Posterior vena cava (tissue), 2 donors: ENCODE measurements at places on chromosomes 5 and 9.
A peak's percentile ranks its signal among the peaks of the same experiment; 100 is the strongest.

DNA sequence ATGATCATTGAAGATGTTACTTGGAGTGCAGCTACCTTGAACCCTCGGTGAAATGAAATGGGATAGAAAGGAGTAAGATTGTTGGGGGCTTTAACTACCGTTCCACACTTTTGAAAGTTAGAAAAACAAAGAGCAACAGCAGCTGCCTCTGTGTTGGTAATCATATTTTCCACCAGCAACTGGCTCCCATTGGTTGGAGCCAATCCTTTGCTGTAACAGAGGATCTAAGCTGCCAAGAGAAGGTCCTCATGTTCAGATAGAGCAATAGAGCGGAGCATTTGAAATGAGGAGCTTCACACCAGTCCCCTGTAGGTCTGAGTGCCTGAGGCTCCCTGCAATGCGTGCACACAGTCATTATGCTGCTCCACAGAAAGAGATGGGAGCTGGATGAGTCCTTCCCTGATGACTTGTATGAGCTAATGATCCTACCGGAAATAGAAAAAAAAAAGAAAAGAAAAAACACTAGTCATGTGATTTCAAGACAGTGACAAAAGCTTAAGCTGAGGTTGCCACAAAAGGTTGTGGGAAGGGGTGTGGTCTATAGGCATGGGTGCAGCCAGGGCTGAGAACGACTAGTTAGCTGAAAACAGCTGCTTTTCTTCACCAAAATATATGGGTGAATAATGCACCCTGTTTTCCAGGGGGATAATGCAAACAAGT is 300.7 kb downstream of the MLLT3 start:
- no peak for DNase-seq

GRCh38 chr9:135920256-135920930 is 13.0 kb upstream of the CAMSAP1 start:
- DNase-seq, result peak; percentile 46

- DNase-seq, result no peak
These were observed 78.9 kb downstream of the SEMA4D start for GRCh38 chr9:89418882-89419640.

DNA sequence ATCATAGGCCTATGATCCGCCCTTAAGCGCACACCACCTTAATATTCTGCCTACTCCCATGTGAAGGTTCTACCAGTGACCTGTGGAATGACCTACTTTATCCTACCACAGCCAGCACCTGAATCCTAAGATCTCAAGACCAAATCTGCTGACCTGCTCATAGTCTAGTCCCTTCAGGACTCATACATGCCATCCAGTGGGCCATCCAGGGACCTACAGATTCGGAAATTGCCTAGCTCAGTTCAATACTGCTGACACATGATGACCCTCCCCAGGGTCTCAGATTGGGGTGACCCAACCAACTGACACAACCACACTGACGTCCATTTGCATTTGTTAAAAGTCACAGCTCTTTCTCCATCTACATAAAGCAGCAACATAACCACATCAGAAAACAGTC is 443.8 kb upstream of the ST8SIA4 start:
- peak; percentile 13 for DNase-seq

DNA sequence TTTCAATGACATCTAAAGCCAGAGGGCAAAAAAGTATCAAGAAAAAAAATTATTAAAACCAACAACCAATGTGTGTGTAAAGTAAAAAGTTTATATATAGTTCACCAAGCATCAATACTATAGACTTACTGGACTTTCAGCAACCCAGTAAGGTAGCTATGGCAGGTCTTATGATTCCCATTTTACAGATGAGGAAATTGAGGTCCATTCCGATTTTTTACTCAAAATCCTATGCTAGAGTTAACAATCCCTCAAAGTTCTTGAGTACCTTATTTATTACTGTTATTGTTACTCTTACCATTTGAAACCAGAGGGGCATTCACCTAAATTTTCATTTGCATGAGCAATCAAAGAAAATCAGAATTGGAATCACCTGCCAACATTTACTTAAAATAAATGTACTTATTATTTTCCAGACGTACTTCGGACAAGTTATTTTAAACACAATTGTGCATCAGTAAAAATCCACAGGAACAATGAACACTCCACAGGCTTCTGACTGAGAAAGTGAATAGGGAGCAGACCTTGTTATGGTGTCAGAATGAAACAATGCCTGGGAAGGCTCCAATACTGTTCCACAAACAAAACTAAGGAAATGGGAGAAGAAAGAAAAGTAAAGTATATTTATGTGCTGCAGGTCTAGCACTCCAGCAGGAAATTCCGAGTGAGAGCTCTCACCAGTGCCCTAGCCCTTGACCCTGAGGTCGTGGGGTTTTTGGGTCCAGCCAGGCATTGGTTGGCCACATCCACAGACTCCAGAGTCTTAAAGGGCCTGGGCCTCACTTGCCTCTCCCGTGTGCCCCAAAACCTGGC is 229.9 kb downstream of the PIK3R1 start:
- no peak for DNase-seq

DNA sequence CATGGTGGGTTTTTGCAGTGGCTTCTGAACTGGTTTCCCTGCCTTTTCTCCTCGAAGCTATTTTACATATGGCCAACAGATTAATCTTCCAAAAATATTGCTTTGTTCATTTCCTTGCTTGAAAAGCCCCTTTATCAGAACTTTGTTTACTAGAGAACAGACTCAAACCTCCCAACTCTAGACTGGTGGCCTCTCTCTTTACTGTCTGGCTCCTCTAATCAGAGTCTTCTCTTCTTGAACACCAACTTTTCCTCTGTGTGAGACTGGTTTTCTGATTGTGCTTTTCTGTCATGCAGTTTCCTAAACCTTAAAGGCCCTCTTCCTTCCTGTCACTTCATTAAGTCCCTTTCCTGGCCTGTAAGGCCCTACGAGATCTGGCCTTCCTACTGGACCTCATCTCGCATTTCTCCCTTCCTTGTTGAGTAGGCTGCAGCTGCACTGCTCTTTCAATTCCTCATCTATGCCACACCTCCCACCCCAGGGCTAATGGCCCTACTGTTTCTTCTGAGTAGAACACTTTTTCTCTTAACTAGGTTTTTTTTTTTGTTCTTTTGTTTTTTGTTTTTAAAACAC is 5.7 kb downstream of the C9orf43 start:
- DNase-seq, result no peak

DNA sequence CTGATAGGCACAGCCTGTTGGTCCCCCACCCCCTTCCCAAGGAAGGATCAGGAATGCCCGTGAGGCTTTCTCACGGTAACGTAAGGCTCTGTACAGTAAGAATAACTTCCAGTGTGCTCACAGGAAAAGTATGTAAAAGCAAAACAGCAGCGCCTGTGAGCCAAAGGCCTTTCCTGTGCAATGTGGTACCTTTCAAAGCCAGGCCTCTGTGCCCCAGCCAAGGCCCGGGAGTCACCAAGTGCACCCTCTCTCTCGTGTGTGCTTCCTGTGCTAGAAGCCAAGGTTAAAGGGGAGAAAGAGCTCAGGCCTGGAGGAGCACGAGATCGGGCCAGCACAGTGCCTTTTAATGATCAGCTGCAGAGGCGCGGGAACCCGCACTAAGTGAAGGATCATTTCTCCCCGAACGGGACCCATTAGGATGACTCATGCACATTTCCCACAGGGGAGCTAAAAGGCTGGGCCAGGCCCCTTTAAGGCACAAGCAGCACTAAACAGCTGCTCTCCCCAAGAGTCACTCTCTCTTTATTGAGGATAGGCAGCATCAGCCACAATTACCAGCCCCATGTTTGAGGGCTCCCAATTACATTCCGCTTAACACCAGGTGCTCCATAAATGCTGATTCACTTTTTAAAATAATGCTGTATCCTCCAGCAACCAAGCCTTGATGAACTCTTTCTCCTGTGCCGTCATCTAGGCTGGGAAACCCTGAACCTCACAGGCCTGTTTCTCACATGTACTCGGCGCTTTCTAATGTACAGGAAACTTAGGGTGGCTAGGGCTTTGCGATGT is 42.8 kb downstream of the SHB start:
- DNase-seq, result no peak

DNA sequence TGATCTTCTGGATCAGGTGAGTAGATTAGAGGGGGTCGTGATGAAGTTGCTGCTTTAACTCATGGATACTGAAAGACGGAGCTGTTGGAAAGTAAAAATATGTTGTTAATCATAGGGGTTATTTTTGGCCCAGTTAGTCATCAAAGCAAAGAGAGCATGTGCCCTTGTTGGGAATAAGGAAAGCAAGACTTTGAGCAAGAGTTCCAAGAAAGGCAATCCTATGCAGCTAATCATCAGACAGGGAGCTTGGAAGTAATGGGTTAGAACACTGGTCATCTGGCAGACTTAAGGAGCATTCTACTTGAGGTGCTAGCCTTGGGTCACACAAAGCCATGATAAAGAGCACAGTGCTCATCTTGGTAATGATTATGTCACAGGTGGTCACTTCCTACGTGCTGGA is 18.3 kb downstream of the ASPN start:
- no peak for DNase-seq

- no peak for DNase-seq
These were observed 3.4 kb downstream of the ASS1 start for GRCh38 chr9:130448035-130448624.
